CD4-positive, alpha-beta T cell treated with Interleukin-15 for 1 hour (primary cell): ENCODE measurements at places on chromosomes 1 and 21.
A peak's percentile ranks its signal among the peaks of the same experiment; 100 is the strongest.

- DNase-seq: no peak
Measured at GRCh38 chr1:65467536-65467935, 47.1 kb downstream of the LEPR start.

DNA sequence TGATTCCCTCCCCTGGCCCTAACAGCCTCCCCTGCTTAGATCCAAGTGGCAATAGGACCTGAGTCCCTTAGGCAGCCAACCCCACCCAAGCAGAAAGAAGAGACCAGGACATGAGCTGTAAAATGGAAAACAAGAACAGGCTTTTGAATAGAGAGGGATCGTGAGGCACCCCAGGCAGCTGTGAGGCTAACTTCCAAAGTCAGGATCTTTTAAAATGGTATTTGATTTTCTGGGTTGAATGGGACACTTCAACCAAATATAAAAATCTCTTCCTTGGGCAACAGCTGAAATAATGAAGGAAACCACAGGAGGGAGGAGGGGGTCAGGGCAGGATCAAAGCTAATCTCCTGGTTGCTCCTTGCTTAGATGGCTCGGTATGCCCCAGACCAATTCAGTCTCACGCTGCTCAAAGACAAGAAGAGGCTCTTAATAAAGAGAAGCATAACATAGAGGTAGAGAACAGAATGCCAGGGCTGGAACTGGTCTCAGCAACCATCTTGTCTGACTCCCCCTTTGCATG is 28.6 kb upstream of the AVPR1B start:
- no peak for DNase-seq

- no peak for DNase-seq
Measured at GRCh38 chr1:244286341-244286740, 165.4 kb downstream of the ADSS2 start.

- no peak for DNase-seq
Measured at GRCh38 chr1:212853658-212854057, 4.4 kb upstream of the FLVCR1 start.

DNA sequence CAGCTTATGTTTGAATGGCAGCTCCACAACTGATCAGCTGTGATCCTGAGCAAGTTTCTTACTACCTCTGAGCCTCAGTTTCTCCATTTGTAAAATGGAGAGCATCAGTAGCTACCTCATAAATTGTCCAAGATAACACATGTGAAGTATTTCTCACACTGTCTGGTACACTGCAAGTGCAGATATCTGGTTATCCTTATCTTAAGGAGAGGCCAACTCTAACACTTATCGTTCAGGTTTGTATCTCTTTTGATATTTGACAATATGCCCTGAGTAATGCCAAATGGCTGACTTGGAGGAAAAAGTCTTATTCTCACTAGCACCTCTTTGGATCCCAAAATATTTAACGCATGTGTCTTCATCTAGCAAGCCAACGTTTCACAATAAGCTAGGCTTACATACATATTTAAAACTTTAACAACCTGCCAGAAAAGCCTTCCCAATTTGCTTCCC is 2.7 kb downstream of the CSRP1 start:
- DNase-seq: no peak

GRCh38 chr1:201578008-201578888 is 39.3 kb downstream of the NAV1 start:
- DNase-seq: no peak

DNA sequence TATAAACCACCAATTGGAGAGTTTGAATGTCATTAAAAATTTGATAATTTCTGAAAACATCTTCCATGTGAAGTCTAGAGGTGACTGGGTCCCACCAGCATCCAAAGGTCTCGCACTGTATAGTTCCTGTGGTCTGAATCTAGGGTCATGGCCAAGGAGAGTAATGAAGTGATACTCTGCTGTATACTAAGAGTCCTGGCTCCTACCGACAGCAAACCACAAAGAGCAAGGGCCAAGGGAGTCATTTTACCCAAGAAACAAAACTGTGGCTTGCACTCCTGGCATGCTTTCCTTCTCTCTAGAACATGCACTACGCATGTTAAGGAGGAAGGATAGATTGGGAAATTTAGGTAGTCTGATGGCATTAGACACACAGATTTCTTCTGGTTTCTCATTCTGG is 115.6 kb downstream of the BRINP2 start:
- DNase-seq: no peak

- DNase-seq: no peak
Measured at GRCh38 chr1:94280541-94280940, 43.2 kb upstream of the ARHGAP29 start.

- DNase-seq: peak; percentile 62
Measured at GRCh38 chr1:156608981-156609380, 7.7 kb upstream of the GPATCH4 start.

- no peak for DNase-seq
Measured at GRCh38 chr21:42010507-42011495, 641 bp upstream of the ZBTB21 start.

DNA sequence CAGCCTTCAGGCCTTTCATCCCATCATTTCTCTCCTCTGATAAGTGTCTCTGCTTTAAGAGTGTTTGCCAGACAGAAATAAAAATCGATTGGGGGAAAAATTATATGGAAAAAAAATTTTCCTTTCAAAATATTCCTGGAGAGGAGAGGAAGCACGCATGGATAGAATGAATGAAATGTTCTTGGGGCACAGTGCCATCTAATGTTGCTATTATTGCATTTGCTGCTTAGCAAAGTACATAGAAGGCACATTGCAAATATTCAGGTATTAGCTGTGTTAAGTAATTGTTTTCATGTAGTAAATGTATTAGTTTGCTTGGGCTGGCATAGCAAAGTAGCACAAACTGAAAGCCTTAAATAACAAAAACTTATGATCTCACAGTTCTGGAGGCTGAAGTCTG is 18.1 kb downstream of the B3GALT5 start:
- DNase-seq: no peak

GRCh38 chr1:32876341-32877210 is 5.9 kb upstream of the FNDC5 start:
- DNase-seq: peak; percentile 42

GRCh38 chr1:204456826-204457442 is 37.7 kb downstream of the PIK3C2B start:
- no peak for DNase-seq

GRCh38 chr1:54645806-54646676 is 4.5 kb downstream of the MROH7 start:
- DNase-seq: no peak

- DNase-seq: no peak
Measured at GRCh38 chr21:28590676-28591075, 402.0 kb downstream of the LTN1 start.

GRCh38 chr1:11690397-11691301 is 861 bp upstream of the DRAXIN start:
- no peak for DNase-seq

DNA sequence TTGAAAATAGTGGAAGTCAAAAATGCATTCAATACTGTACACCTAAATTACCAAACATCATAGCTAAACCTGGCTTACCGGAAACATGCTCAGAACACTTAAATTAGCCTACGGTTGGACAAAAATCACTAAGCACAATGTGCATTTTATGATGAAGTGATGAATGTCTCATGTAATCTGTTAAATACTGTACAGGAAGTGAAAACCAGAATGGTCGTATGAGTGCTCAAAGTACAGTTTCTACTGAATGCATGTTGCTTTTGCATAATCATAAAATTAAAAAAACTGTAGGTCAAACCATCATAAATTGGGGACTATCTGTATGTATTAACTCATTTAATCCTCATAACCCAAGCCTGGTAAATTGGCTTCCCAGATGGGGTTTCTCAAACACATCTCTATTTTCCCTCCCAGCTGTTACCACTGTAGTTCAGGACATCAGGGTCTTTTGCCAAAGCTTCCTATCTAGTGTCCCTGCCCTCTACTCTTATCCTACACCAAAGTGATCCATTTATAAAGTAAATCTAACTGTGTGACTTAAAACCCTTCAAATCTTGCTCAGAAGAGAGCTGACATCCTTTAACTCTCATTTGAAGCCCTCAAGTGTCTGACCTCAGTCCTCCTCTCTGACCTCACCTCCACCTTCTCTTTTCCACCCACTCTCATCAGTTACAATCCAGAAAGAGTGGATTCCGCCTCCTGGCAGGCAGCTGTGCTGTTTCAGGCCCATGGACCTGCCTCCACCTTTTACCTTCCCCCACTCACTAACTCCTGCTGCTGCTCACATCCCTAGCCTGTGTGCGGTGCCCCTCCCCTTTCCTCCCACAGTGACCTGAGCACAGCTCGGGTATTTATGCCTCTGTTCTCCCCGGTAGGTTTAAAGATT is 356.4 kb upstream of the ST6GALNAC5 start:
- no peak for DNase-seq

GRCh38 chr1:219940707-219941106 is 12.3 kb upstream of the SLC30A10 start:
- no peak for DNase-seq

- DNase-seq: no peak
Measured at GRCh38 chr1:227788271-227789083, 27.0 kb upstream of the PRSS38 start.

GRCh38 chr1:40256401-40257084 is 1.5 kb upstream of the ZMPSTE24 start:
- DNase-seq: no peak

GRCh38 chr1:224433701-224434672 is 610 bp downstream of the WDR26 start:
- DNase-seq: peak; percentile 62

DNA sequence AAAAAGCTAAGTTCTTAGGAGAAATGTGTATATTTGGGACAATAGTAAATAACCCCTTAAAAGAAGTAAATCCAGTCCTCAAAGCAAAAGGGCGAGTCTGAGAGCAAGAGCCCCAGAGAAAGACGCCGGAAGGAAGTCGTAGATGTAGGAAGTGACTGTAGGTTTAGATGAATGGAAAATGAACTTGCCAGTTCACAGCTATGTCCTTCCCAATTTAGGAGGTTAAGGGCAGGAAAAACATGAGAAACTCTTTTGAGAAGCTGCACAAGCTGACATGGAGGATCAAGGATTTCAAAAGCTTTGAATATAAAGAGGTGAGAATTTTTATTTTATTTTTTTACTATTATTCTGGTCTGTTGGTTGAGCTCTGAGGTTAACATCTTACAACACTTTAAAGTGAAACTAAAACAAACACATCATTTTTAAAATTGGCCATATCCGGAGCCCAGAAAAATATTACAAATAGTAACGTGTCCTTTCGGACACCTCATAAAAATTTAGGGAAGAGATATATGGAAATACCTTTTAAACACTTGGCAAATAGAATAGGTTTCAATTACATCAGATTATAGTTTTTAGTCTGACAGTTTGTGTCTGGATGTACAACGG is 1178.6 kb downstream of the MRPL39 start:
- DNase-seq: peak; percentile 16

DNA sequence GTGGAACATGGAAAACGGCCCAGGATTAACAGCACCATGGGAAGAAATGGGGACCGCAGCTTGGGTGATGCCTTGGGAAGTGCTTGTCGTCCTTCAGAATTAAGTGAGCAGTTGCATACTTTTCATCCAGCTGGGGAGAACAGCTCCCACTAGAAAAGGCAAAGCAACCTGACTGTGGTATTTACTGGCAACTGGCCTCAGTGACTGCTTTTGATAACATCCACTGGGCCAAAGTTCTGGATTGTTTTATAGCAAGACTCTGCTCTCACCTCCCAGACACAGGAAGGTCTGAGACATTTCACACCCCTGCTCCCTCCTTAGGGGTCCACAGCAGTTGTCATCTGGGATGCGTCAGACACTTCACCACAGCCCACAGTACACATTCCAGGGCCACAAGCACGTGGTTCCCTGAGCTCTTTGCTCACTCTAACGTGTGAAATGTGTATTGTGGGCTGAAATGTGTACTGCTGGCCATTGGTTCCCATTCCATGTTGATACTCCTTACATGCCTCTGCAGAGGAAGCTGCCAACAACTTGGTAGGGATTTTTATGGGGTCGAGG is 6.6 kb downstream of the PAPPA2 start:
- DNase-seq: no peak

DNA sequence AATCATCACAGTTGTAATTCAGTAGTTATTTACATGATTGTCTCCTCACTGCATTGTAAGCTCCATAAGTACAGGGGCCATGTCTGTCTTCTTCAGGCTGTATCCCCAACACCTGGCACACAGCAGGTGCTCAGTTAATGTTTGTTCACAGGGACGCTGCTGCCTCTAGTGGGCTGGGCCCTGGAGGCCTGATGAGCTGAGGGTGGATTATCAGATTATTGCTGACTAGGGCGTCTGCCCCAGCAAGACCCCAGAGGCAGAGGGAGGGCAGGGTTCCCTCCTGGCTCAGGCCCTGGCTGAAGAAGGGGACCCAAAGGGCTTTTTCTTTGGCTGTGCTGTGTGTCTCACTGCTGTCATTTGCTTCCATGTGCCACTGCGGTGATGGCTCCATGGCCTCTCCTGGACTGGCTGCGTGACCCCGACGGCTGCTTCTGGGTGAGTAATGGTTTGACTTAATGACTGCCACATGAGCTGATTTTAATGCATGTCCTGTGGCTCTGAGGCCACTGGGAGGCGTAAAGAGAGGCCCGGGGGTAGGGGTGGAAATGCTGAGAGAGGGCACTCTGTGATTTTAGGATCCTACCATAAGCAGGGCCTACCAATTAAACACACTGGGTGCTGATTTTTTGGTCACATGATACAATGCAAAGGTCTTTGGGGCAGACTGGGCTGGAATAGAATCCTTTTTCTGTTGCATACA is 20.8 kb upstream of the EPB41 start:
- no peak for DNase-seq

- DNase-seq: no peak
Measured at GRCh38 chr1:16155537-16156410, at the start of gene EPHA2. TSS of gene EPHA2 (minus strand) at chr1:16156069. CDS start at chr1:16155932, 137 bp downstream.

GRCh38 chr1:93961906-93962305 is 52.7 kb upstream of the GCLM start:
- DNase-seq: no peak

DNA sequence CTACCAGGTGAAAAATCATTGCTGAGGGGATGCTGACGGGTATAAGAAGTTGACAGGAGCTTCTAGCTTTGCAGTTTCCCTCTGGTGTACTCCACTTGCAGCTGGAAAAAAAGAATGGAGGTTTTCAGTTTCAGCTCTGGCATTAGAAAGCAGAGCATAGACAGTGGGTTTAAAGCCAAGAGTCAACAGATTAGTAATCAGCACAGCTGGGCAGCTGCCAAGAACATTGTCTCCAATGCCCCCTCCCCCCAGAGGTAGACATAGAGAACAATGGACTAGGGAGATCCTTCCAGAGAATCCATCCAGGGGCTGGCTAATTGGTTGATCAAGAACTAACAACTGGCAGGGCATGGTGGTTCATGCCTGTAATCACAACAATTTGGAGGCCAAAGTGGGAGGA is 10.1 kb upstream of the ZBTB8B start:
- no peak for DNase-seq
